ENCODE measurements at places on chromosomes 3 and 15. TPM values are rescaled to one million over a fixed set of nuclear protein-coding genes. Genes with fewer than 3 reads are reported as not detected.

Gene ZNF80
- total RNA-seq: not detected

DNA sequence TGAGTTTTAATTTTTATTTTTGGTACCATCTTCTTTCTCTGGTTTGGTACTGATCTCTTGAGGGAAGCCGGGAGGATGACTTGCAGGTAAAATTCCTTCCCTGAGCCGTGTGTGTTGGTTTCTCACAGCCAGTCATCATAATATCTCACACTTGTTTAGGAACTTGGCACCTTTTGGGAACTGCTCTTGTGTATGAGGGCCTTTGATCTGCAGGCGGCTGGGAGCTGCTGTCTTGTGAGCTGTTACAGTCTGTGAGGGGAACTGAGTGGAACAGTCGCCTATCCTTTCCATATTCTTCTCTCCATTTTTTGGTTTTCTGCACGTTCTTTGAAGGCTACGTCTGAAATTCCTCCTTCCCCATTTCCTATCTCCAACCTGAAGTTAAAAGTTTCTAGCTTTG, 75.2 kb downstream of the CACNA2D3 start:
- no peaks in the 10 kb centered on the region for H3K36me3 ChIP-seq
- H3K4me1 ChIP-seq: no peaks in the 10 kb centered on the region
- no peak for DNase-seq
- H3K4me3 ChIP-seq: no peak overlapping the region
- no peaks in the 10 kb centered on the region for H3K27me3 ChIP-seq

GRCh38 chr3:16940769-16941700, 56.3 kb downstream of the PLCL2 start:
- H3K27ac ChIP-seq: no peak overlapping the region
- H3K27me3 ChIP-seq: no peaks in the 10 kb centered on the region
- DNase-seq: no peak
- no peaks in the 10 kb centered on the region for H3K4me1 ChIP-seq
- no peak overlapping the region for H3K4me3 ChIP-seq
- H3K36me3 ChIP-seq: no peaks in the 10 kb centered on the region

DNA sequence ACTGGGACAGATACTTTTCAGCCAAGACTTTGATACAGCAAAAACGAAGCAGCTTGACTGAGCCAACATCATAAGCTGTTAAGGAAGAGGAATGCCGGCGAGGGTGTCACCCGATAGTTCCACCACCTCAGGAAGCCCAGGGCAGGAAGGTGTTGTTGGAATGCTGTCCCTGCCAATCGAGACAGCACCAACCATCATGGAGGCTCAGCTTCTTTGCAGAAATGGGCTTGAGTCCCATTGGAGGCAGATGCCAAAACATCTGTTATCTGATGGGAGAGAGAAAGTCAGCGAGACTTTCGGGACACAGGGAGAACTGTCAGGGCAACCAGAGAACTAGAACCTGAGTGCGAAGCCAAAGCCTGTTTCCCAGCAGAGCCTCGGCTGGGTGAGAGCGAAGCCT, 50.7 kb downstream of the CA12 start:
- no peaks in the 10 kb centered on the region for H3K4me1 ChIP-seq
- H3K27me3 ChIP-seq: no peaks in the 10 kb centered on the region
- no peak overlapping the region for H3K27ac ChIP-seq
- no peak overlapping the region for H3K4me3 ChIP-seq

- no peak for DNase-seq
- H3K36me3 ChIP-seq: no peaks in the 10 kb centered on the region
- H3K27ac ChIP-seq: no peak overlapping the region
- no peaks in the 10 kb centered on the region for H3K27me3 ChIP-seq
- no peaks in the 10 kb centered on the region for H3K4me1 ChIP-seq
These were observed 67.7 kb downstream of the IGF2BP2 start for GRCh38 chr3:185757176-185757575.

GRCh38 chr3:71978150-71978721, 193.3 kb upstream of the PROK2 start:
- H3K4me3 ChIP-seq: no peak overlapping the region
- no peaks in the 10 kb centered on the region for H3K4me1 ChIP-seq
- no peak overlapping the region for H3K27ac ChIP-seq
- DNase-seq: no peak
- H3K27me3 ChIP-seq: no peaks in the 10 kb centered on the region

Gene CILP
- total RNA-seq: 22.5 TPM
